ENCODE measurements at places on chromosomes 4 and X.

- DNase-seq: no peak
Measured at GRCh38 chrX:3659761-3660160, 53.7 kb downstream of the PRKX start.

GRCh38 chrX:75365243-75365975 is 91.5 kb downstream of the UPRT start:
- DNase-seq: no peak

GRCh38 chr4:180098586-180098985 is 2144.6 kb upstream of the TENM3 start:
- DNase-seq: no peak

- no peak for DNase-seq
Measured at GRCh38 chrX:144730471-144730870, 516.8 kb upstream of the SPANXN1 start.

DNA sequence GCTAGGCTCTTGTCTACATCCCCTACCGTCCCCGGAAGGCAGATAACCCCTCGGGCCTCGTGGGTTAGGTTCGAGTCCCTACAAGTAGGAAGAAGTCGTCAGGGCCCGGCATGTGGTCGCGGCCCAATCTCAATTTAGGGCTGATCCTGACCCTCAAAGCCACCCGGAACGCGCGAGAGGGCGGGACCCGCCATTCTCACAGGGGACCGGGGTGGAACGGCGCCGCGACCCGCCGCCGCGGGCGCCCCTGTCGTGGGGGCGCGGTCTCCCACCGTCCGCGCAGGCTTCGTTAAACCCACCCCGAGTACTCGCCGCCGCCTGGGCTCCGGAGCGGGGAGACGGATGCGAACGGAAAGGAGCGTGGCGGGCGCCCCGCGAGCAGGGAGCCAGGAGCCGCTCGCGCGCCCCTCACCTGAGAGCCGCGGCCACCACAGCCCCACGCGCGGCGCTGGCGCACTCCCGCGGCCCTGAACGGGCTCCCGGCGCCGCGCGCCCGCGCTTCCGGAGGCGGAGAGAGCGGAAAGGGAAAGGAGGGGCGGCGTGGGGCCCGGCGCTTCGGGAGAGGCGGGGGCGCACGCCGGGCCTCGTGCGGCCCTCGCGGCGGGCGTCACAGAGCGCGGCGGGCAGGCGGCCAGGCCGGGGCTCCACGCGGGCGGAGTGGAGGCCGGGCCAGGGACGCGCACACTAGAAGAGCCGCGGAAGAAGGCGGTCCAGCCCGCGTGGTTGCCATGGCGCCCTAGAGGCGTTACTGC is at the start of gene CFAP97:
Gene CFAP97, minus strand, starts transcription at position 515 of the 752 bp plus-strand sequence. CDS start 12,804 bp downstream, outside the sequence.
- DNase-seq: peak; percentile 83

DNA sequence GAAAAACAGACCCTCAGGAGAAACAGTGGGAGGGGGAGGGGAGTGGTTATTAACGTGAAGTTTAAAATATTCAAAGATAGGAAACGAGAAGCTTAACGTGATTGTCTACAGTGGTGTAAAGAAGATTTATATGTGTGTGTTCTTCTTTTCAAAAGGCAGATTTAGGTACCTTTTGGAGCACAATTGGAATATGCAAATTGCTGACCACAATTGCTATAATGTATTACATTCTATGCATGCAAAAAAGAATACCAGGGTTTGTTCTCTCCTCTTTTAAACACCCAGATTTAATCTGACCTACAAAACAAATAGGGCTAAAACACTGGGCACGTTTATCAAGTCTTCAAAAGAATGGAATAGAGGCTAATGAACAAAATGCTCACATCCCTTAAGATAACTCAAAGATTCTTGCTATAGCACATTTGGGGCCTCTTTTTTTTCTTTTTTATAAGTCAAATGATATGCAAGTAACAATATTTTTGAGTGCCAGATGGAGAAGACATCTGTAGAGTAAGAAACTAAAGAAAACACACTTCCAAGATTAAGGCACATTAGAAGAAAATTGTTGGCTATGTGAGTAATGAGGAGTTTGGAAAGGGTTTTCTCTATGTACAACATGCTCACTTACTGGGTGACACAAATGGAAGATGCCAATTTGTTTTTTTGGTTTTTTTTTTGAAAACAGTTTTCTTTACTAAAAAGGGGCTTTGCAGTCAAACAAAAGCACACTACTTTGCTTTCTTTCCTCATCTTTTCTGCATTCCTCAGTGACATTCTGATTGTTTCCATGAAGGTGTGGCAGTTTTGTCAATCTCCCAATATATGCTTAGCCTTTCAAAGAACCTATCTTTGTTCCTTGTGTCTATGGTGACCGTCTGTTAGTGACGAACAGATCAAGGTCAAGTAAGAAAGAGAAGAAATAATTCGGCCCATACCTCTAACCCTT is 240.3 kb downstream of the PALLD start:
- no peak for DNase-seq

DNA sequence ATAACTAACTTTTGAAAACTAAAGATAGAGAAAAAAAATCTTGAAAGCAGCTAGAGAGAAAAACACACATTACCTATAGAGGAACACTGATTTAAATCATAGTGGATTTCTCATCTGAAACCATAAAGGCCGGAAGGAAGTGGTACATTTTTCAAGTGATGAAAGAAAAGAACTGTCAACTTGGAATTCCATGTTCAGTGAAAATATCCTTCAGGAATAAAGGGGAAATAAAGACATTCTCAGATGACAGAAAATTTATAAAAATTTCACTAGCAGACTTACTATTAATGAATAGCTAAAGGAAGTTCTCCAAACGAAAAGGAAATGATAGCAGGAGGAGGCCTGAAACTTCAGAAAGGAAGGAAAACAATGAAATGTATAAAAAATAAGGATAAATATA is 7.6 kb upstream of the JADE3 start:
- DNase-seq: no peak

DNA sequence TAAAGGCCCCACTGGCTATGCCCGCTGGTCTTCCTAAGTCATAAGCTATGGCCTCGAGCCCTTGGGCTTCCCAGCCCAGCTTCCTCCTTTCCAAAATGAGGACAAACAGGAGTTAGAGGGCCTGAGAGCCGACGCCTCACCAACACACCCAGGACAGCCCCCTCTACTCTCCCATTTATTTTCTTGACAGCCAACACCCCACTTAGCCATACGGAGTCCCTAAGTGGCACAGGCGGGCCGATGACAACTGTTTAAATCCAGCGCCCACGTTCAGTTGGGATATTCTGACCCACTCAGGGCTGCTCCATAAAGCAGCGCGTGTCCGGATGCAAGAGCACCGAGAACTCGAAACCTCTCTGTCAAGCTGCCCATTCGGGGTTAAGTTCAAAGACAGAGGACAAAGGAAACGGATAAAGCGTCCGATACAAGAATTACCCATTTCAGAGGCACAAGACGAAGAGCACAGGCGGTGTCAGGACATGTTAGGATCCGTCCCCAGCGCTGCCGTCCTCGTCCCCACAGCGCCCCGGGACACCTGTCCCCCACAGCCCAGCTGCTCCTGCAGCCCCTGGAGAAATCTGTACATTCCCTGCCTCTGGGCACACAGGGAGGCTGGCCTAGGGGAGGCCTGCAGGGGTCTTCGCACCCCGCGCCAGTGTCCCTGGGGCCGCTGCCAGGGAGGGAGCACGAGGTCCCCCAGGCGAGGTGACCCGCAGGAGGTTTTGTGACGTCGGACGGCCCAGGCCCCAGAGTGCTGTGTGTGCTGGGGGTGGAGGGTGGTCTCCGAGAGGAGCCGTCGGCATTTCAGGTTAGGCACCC is 1.2 kb downstream of the PRKX start:
- no peak for DNase-seq

DNA sequence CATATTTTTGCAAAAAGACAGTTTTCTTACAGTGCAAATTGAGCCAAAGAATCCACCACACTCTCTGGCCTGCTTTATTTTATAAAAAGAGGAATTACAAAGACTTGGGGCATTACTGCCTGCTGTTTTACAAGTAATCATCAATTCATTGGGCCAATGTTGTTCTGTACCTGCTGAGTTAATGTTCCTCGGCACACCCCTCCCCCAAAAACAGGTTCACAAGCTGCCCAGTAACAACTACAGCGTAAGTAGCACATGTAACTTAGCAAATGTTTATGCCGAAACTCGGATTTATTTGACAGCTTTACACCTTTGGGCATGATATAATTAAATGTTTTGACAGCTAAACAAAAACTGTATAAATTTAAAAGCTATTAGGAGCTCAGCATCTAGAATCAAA is 214.6 kb upstream of the MAB21L2 start:
- DNase-seq: no peak

DNA sequence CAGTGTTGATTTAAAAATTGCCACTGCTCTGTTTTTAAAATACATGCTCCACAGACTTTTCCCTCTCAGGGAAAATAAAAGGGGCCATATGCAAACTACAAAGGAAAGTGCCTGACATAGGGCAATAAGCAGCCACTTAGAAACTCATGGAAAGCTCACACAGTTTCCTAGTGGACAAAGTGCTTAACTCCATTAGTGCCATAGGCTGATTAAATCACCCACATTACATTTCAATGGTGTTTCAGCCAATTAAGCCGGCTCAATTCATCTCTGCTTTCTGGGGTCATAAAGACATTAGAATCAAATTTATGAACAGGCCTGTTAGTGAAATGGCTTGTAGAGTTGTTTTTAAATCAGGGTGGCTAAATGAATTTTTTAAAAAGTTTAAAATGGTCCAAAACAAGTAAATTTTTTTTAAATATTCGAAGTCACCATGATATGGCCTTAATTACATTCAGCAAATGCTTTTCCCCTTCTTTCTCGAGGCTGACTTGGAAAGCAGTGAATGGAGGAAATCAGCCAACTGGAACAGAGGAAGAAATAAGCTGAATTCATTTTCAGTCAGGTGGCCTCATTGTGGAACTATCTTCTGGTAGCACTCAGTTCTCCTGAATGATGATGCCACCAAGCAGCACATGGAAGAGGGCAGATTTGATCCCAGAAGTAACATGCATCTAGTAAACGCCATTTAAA is 2305.1 kb upstream of the AGA start:
- DNase-seq: no peak

DNA sequence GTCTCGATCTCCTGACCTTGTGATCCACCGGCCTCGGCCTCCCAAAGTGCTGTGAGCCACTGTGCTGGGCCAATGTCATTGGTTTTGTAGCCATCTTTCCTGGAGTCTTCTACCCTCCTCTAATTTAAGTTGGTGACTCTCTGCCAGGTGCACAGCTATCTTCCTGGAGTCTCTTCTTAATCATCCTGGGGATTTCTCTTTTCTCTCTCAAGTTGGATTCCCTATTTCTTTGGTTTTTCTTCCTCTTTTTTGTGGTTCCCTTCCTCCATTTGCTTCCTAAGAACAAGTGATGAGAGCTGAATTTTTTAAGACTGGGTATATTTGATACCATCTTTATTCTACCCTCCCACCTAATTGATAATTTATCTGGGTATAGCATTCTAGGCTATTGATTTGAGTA is 113.8 kb downstream of the SYNPO2 start:
- DNase-seq: no peak

DNA sequence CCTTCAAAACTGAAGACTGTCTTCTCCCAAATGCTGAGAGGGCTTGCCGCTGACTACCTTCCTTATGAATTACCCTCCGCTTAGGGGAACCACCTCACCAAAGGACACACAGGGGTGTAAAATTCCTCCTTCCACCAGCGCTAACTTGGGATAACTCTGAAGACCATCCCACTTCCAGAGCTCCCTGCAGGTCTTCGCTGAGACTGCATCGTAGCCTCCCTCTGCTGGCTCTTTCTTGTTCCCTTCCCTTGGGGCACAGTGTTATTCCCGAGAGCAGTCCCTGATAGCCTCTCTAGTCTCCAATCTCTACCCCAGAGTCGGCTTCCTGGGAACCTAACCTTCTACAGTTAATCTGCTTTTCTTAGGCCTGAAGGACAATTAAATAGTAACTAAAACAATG is 725.5 kb upstream of the ATOH1 start:
- no peak for DNase-seq

GRCh38 chr4:11768251-11768972 is 339.7 kb upstream of the HS3ST1 start:
- DNase-seq: no peak

GRCh38 chr4:156970501-156971164 is 966 bp downstream of the PDGFC start:
- DNase-seq: peak; percentile 46
